ENCODE measurements at places on chromosomes 6 and 20. TPM values are rescaled to one million over a fixed set of nuclear protein-coding genes. Genes with fewer than 3 reads are reported as not detected.

Gene PRSS16
- 7.6 TPM for total RNA-seq

Gene THEMIS
- total RNA-seq, result not detected

Gene MYLK2
- not detected for total RNA-seq

Gene EIF6
- total RNA-seq, result 222 TPM

Gene TRDN
- not detected for total RNA-seq

Gene GTSF1L
- not detected for total RNA-seq

Gene SLC22A7
- total RNA-seq, result not detected

Gene CCN6
- 0.14 TPM for total RNA-seq

Gene STX11
- total RNA-seq, result 1.7 TPM

Gene MAK
- total RNA-seq, result 0.07 TPM

Gene BPI
- total RNA-seq, result not detected

Gene ACSS1
- 1.3 TPM for total RNA-seq

Gene OPN5
- not detected for total RNA-seq

Gene MROH8
- total RNA-seq, result 1.2 TPM

Gene PAK5
- total RNA-seq, result 0.14 TPM

Gene NMBR
- total RNA-seq, result not detected

Gene RBL1
- total RNA-seq, result 6.9 TPM

Gene MCCD1
- total RNA-seq, result not detected

Gene EPPIN
- not detected for total RNA-seq

Gene MAP7
- total RNA-seq, result 22.4 TPM

Gene GABRR1
- total RNA-seq, result not detected

Gene GPANK1
- total RNA-seq, result 14.7 TPM

Gene CST7
- total RNA-seq, result not detected

Gene KIF25
- total RNA-seq, result not detected
